ENCODE measurements at places on chromosomes 16 and 17.

DNA sequence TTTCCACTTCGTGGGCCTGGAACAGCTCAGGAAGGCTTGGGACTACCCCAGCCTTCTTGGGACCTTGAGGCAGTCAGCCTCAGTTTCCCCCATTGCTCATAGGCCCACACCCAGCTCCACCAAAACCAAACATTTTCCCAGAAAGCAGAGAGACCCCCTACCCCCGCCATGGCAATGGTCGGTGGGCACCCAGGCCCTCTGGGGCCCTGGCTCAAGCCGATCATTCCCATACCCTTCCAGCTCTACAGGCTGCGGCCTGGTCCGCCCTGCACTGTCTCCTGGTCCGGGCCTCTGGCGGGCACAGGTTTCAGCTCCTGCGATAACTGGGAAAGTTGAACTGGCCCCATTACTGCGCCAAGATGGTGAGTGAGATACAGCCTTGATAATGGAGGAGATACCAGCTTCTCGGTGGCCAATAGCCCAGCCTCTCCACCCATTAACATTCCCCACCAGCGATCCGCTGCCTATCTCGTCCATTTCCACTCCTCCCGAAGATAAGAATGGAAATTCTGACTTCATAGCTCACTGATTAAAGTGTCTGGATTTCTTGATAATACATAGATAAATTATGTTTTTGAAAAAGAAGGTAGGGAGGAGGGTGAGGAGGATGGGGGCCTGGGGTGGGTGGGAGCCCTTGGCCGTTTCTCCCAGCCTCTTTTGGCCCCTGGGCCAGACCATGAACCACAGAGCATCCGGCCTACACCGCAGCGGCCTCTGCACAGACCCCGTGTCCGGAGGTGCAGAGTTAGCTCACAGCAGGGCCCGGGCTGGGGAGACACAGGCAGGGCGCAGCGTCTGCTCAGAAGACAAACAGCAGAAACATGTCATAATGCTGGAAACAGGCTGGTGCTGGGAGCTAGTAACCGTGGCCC, 11.6 kb downstream of the ZFPM1 start:
- no peak for DNase-seq

DNA sequence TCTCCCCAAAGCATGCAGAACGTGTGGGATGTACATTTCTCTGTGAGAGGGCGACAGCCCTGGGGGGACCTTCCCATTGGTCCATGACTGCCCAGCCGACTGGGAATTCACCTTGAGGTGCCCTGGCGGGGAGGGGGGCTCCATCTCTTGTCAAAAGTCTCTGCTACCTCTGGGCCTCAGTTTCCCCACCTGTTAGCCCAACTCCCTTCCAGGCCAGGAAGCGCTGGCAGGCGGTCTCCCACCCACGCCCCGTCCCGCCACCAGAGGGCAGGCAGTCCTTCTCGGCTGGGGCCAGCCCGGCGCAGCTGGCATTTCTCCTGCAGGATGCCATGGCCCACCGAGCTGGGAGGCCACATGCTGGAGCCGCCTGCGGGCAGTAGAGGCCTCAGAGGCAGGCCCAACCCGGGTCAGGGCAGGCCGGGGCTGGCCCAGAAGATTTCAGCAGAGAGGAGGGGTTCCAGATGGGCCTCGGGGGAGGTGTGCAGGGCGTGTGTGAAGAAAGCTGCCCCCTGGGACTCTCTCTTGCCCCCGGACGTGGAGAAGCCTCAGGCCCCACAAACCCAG, 16.6 kb downstream of the CD7 start:
- peak; percentile 55 for DNase-seq

DNA sequence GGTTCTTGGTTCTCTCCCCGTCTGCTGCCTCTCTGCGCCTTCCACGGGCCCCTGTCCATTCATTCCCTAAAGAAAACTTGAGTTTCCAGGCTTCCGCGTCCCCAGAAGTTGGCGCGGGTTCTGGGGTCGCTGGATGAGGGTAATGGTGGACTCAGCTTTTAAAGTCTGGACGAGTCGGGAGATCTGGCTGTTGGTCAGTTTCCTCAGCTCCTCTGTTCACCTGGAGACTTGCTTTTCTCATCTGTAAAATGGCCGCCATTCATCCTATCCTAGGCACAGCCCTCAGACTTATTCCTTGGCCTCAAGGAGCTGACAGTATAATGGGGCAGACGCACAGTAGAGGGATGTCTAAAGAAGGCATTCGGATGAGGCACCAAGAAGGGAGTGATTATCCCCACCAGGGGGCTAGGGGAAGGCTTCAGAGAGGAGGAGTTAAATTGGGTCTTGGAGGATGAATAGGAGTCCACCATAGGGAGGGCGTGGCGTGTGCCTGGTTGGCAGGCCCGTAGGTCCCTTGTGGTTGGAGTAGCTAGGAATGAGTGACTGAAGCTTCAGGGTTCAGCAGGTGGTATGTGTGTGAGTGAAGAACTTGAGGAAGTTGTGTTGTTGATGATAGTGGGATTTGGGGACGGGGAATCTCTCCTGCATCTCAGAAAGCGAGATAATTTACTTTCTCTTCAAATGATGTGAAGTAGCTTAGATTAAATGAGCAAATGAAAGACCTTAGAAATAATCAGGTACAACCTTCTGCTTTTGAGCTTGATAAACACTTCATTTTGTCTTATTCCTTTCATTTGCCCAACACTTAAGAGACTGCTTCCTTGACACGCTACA, 652 bp downstream of the VPS35L start:
- DNase-seq: peak; percentile 19

- DNase-seq: no peak
Observed at GRCh38 chr16:55534756-55535155, 25.9 kb downstream of the LPCAT2 start.

DNA sequence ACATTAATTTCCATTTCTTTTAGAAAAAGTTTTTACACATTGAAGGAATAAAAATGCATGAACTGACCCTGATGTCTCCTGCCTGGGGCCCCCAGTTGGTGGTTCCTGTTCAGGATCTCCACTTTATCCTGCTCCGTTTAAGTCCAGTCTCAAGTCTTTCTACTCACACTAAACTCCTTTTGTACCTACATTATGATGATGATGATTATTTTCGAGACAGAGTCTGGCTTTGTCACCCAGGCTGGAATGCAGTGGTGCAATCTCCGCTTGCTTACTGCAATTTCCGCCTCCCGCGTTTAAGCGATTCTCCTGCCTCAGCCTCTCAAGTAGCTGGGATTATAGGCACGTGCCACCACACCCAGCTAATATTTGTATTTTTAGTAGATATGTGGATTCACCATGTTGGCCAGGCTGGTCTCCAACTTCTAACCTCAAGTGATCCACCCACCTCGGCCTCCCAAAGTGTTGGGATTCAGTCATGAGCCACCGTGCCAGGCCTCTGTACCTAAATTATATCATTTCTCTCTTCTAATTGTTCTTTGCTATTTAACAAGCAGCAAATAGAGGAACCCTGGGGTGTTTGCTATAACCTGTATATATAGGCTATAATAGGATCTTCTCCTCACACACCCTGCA, 2.2 kb upstream of the FOXK2 start:
- DNase-seq: no peak

DNA sequence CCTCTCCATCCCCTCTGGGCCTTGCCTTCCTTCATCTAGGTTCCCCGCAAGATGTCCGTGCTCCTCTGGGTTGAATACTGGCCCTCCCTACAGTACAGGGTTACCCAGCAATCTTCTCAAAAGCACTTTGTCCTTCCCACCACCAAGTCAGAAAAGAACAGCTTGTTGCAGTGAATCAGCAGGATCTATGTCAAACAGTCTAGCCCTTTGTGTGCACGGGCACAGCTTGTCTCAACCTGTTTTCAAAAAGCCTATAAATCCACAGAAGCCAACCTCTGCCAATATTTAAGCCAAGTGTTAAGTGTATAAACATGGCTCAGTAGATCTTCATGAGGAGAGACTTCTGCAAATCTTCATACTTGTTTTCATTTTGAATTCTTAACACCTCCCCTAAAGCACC, 25.2 kb downstream of the C17orf67 start:
- peak; percentile 58 for DNase-seq

DNA sequence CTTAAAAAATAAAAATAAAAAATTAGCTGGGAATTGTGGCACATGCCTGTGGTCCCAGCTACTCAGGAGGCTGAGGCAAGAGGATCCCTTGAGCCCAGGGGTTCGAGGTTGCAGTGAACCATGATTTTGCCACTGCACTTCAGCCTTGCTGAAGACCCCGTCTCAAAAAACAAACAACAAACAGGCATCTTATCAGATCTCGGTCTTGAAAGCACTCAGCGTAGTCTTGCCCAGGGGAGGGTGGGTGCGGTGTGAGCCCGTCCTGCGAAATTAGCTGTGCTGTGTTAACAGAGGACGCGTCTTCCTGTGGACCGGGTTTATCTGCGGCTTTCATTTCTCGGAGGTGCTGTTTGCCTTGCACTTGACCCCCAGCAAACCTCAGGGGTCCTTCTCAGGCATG, 5.4 kb downstream of the GAA start:
- DNase-seq: no peak

- DNase-seq: no peak
Observed at GRCh38 chr17:79097226-79098055, 22.8 kb downstream of the ENGASE start.

GRCh38 chr16:31868691-31869167, 4.9 kb upstream of the ZNF267 start:
- peak; percentile 82 for DNase-seq

DNA sequence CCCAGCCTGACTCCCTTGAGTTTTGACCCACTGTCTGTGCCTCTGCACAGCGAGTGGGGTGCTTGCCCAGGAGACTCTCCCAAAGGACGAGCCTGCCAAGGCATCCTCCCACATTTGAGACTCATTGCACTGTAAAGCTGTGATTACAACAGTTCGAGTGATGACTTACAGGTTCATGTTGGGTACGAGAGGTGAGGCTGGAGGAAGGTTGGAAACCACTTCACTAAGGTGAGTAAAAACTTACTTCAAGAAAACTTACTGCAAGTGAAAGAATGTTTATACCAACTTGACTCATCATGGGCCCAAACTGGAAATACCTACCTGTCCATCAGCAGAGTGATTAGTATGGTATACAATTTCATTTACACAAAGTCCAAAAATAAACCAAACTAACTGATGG, 360.1 kb upstream of the CDH11 start:
- no peak for DNase-seq

GRCh38 chr17:7443499-7444485, 1.1 kb upstream of the CHRNB1 start:
- DNase-seq: no peak

- no peak for DNase-seq
Observed at GRCh38 chr16:67053767-67054334, 24.9 kb downstream of the CBFB start.

DNA sequence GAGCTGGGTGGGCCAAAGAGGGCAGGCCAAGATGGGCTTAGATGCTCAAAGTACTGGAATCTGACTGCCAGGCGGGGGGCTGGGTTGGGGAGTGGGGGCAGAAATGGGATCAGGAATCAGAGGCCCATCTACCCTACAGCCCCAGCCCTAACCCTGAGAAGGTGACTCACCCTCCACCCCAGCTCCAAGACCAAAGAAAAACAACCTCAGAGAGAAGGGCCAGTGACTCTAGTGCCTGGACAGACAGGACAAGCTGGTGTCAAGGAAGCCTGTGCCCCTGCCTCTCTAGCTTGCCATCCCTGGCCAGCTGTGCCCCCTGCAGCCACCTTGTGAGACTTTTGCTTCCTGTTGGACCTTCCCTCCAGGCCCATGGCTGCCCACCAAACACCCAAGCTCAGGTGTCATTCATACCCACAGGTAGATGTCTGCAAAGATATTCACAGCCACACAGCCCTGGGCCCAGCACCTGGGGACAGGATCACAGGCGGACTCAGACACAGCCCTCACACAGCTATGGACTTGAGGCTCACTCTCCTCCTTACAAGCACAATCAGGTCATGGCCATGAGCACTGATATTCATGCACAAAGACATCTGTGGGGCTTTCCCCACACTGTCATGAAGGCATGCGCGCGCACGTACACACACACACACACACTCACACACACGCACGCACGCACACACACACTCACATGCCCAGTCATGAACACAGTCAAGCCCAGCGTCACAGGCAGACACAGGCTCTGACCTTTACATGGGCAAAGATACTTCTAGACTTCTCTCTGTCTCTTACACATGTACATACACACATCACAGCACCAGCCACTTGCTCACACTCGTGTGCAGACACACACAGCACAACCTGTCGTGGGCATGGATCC, 2.8 kb downstream of the WNT3 start:
- no peak for DNase-seq

- no peak for DNase-seq
Observed at GRCh38 chr16:55552621-55553020, 13.9 kb upstream of the CAPNS2 start.

DNA sequence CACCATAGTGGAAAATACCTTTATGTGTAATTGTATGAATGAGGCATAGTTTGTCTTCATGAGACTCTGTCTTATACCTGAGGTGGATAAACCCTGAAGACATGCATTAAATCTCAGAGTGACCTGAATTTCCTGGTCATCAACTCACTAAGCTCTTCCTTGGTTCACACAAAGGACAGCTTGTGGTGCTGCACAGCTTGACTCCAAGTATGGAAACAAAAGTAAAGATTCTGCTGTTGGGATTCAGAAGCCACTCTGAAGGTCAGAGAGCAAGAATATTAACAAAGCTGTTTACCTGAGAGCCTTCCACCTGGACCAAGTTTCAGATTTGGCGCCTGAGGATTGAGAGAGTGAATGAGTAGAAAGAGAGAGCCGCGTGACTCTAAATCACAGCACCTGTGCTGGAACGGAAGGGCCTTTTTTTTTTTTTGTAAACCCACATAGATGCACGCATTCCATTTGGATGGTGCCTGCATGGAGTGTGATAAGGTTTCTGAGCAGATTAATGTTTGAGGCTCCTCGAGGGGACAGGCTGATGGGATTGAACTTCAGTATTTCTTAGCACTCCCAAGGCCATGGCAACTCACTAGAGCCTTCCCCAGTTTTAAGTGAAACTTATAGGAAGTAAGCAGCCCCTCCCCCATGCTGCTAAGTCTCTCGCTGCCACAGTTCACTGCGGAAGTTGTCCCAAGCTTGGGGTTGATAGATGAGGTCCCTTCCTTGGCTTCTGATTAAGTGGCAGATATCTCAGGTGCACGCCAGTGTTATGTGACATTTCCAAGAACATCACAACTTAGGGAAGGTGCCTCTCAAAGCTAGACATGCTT, 28.7 kb downstream of the CALB2 start:
- DNase-seq: no peak

DNA sequence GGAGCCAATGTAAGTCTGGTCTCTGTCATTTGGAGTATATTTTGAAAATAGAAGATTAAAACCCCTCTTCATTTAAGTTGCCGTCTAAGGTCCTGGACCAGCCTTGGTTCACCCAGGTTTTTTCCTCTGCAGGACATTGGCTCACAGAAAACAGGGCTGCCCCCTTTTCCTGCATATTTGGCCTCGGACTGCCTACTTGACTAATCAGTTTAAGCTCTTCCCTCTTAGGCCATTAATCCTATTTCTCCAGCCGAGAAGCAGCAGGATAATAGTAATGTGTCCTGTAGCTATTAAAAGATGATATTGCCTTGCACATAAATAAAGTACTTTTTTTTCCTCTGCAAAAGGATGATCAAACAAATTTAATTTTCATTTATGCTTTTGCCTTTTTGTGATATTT, 52.1 kb downstream of the PRKCA start:
- no peak for DNase-seq

- peak; percentile 59 for DNase-seq
Observed at GRCh38 chr17:49996495-49997300, 1.7 kb upstream of the DLX3 start.

GRCh38 chr16:10120953-10121352, 61.3 kb downstream of the GRIN2A start:
- DNase-seq: no peak

Measured in NCI-H345 (cell line).